ENCODE measurements at places on chromosomes 7 and 10.
A peak's percentile ranks its signal among the peaks of the same experiment; 100 is the strongest.

GRCh38 chr10:12500381-12501303 is 151.3 kb downstream of the CAMK1D start:
- DNase-seq, result no peak

- no peak for DNase-seq
These were observed 323.6 kb downstream of the PCLO start for GRCh38 chr7:82839063-82839462.

DNA sequence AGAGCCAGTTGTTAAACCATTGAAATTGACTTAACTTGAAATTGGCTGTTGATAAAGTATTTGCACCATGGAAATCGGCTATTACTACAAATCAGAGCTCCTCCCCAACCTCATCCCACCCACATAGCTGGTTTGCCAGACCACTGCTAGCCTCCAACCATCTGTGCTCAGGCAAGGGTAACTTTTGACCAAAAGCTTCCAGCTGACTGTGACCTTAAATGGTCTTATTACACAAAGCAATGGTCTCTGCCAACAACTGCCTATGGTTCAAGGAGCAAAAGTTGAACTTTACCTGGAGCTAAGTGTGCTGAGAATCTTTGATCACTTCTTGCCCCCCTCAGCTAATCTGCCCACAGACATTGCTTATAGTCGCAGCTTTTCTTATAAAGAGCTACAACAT is 48.5 kb upstream of the ADRB1 start:
- DNase-seq, result no peak

GRCh38 chr7:82235713-82236112 is 207.9 kb downstream of the CACNA2D1 start:
- DNase-seq, result no peak

- no peak for DNase-seq
These were observed at the start of gene SMO for GRCh38 chr7:129188372-129188891. Gene SMO (plus strand): TSS chr7:129188633. CDS start chr7:129189152, 519 bp downstream.

GRCh38 chr10:80518143-80518806 is 19.4 kb upstream of the SH2D4B start:
- no peak for DNase-seq

- peak; percentile 6 for DNase-seq
These were observed 152.7 kb upstream of the NRP1 start for GRCh38 chr10:33487014-33487776.

DNA sequence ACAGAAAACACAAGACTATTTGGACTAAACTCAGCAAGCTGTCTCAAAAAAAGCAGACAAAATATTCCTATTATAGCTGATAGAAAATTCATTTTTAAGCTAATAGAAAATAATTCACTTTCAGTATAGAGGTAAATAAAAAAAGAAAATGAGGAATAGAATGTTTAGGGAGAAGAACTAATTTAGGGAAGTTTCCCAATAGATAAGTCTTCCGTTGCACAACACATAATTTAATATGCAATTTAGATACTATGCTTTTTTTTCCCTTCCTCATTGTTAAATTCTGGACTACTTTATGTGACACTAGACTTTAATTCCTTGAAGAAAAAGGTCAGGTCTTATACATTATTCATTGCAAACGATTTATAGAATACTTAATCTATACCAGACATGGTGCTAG is 10.3 kb downstream of the PNPLA8 start:
- DNase-seq, result no peak

DNA sequence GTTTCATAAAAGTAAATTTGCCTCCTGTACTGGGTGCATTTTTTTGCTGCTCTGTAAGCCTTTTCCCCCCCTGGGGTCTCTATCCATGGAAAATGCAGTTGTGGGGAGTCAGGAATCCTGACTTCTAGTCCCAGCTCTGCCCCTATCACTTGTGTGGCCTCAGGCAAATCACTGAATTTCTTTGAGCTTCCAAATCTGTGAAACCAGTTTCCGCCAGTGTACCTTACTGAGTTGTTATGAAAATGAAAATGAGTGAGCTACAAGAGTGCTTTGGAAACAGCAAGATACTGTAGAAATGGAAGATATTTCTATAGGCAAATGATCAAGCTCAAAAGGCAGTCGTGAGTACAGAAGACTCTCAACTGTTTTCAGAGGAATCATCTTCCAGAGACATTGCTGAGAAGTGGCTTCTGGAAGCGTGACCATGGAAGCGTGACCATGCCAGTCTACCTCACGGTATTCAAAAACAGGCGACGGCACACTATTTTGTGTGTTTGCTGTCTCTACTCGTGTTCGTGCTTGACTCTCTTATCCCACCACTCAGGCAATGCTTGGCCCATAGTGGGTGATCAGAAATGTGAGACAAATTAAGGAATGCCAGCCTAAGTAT is 107.4 kb downstream of the ATXN7L1 start:
- DNase-seq, result peak; percentile 41

- no peak for DNase-seq
These were observed 180.8 kb downstream of the EMX2 start for GRCh38 chr10:117723343-117723742.

DNA sequence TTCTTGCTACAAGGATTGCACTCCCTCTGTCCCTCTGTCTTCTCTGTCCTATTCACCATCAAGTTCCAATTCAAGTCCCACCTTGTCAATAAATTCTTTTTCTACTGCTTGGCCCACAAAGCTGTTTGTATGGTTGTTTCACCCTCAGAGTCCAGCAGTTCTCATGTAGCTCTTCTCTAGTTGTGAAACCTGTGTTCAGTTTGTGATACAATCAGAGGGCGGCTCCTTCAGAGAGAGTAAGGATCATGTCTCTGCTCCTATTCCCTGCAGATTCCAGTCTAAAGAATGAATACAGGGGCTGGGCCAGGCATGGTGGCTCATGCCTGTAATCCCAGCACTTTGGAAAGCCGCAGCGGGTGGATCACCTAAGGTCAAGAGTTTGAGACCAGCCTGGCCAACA is 126.6 kb upstream of the BET1 start:
- no peak for DNase-seq

GRCh38 chr7:132516042-132516840 is 60.0 kb downstream of the PLXNA4 start:
- DNase-seq, result no peak

DNA sequence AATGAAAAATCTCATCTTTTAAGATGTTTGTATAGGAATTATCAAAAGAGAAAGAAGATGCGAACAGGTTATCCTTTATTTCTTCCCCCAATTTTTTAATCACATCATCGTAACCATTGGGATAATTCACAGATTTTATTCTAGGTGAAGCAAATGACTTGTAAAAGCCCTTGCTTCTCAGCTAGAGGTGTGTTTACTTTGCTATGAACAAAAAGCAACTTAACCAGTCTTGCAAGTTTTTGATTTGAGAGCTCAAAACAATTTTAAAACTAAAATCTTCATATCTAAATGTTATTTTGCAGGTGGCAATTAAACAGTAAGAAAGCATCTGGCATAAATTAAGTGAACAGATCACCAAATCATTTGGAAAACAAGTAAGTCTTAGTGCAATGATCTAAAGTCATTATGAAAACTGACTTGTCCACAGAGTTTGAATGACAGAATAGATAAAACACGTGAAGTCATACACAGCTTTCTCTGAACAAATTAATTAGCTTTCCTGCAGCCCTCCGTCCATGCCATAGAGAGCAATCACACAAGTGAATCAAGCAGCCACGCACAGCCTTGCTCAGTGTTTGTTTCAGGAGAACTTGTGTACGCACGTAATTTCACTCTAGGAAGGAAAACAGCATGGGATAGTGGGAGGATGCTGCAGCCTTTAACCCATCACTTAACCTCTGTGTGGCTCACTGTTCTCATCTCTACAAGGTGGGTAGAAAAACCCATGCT is 85.0 kb upstream of the ZNF800 start:
- no peak for DNase-seq

GRCh38 chr10:20746856-20747255 is 150.3 kb downstream of the NEBL start:
- no peak for DNase-seq

DNA sequence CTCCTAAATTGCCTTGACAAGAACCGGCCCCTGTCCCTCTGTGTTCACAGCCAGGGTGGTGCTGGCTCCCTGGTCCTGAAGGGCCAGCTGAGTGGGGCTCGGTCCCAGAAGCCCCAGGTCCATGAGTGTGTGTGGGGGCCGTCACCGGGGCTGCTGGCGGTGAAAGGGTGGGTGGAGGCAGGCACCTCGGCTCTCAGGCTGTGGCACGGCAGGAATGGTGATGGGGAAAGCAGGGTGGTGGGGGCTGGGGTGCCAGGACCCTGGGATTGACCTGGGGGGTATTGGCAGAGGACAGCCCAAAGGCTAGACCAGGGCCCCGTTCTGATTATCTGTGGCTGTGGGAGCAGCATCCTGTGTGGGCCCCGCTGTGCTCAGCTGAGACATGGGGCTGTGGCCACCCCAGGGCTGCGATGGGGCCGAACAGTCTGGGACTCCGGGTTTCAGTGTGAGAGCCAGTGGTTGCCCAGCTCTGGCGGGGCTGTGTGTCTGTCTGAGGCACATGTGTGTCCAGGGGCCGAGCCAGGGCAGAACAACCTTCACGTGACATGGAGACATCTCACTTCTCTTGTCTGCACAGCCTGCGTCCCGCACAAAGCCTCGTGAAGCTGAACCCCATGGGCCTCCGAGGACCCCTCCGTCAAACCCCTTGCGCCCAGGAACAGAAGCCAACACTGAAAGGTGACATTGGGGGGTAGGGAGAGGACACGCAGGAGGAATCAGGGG is 144.2 kb downstream of the ELFN1 start:
- no peak for DNase-seq

GRCh38 chr7:53604201-53604600 is 568.8 kb downstream of the POM121L12 start:
- DNase-seq, result no peak

GRCh38 chr10:104318810-104319741 is 19.2 kb downstream of the ITPRIP start:
- no peak for DNase-seq

Measured in activated CD4-positive, alpha-beta T cell treated with anti-CD3 and anti-CD28 coated beads, Interleukin-2, Interleukin-4, amounts not matched to agents 100 ng/mL and 50 ng/mL, durations not matched to agents 16 hours and 8 hours (primary cell).